Endothelial cell of umbilical vein (primary cell): ENCODE measurements at places on chromosomes 1 and 21. TPM values are rescaled to one million over a fixed set of nuclear protein-coding genes. Genes with fewer than 3 reads are reported as not detected.
A peak's percentile ranks its signal among the peaks of the same experiment; 100 is the strongest.

CELF3 gene
- total RNA-seq: not detected in 2 replicates

MEX3A gene
- 23.6 and 26.6 TPM in 2 replicates for total RNA-seq

MAP3K7CL gene
- 8.1 and 10.9 TPM in 2 replicates for total RNA-seq

PTGFR gene
- total RNA-seq: 0.14 and 0.24 TPM in 2 replicates

CELA3B gene
- total RNA-seq: 0.48 TPM in 1 of 2 replicates, not detected in the other

- peaks cover 10% of the 10 kb centered on the region for H3K4me1 ChIP-seq
- no peaks in the 10 kb centered on the region for H3K27me3 ChIP-seq
- H3K27ac ChIP-seq: no peak overlapping the region
- no peaks in the 10 kb centered on the region for H3K36me3 ChIP-seq
These were observed 39.1 kb upstream of the PRSS38 start for GRCh38 chr1:227776331-227776771.

DNA sequence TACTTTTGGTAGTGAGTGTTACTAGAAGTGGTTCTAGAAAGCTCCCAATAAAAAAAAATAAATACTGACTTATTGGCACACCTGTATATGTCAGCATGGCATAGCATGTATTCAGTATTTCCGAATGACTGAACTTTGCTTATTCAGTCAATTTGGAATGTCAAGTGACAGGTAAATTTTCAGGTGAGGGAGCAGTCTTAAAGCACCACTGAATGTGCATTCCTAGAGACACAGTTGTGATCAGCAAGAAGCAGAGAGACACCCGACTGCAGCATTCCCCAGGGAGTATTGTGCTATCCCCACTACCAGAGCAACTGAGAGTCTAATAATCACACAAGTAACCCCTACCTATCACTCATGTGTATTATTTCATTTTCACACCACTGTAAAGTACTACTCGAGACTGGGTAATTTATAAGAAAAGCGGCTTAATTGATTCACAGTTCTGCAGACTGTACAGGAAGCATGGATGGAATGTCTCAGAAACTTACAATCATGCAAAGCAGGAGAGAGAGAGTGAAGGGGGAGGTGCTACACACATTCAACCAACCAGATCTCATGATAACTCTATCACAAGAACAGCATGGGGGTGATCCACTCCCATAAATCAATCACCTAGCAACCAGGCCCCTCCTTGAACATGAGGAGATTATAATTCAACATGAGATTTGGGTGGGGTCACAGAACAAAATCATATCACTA lies 201.5 kb downstream of the TBX15 start:
- H3K27ac ChIP-seq: no peak overlapping the region
- no peak for DNase-seq
- H3K4me3 ChIP-seq: no peak overlapping the region
- H3K27me3 ChIP-seq: no peaks in the 10 kb centered on the region
- H3K4me1 ChIP-seq: no peaks in the 10 kb centered on the region

DNA sequence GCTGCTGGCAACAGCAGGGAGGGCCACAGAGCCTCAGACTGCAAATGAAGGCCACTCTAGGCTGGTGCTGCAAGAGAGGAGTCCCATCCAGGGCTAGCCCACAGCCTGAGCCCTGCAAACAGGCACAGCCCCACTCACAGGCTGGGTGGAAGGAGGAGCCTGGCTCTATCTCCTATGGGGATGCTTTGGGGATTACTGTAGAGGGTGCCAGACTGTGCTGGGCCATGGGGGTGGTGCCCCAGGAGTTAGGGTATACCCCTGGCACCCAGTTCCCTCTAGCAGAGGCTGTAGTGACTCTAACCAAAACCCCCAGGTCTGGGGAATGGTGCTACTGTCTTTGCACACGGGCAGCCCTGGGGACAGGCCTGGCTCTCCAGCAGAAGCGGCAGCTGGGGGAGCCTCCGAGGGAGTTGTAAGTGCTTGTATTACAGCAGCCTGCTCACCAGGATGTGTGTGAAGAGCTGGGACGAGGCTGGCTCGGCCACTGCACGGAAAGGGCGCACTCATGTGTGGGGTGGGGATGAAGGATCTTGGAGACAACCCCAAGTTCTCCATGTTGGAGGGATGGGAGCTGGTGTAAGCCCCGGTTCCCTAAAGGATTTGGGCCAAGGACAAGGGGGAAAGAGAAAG lies 23.4 kb upstream of the EVA1B start:
- DNase-seq: no peak
- peaks cover 50% of the 10 kb centered on the region for H3K4me1 ChIP-seq
- no peaks in the 10 kb centered on the region for H3K27me3 ChIP-seq
- H3K27ac ChIP-seq: no peak overlapping the region
- no peak overlapping the region for H3K4me3 ChIP-seq

GRCh38 chr1:116167625-116168276 lies 56.6 kb downstream of the MAB21L3 start:
- H3K27me3 ChIP-seq: peaks cover 13% of the 10 kb centered on the region
- H3K4me3 ChIP-seq: peak overlapping the region; percentile 49
- H3K4me1 ChIP-seq: no peaks in the 10 kb centered on the region
- H3K27ac ChIP-seq: no peak overlapping the region

DNA sequence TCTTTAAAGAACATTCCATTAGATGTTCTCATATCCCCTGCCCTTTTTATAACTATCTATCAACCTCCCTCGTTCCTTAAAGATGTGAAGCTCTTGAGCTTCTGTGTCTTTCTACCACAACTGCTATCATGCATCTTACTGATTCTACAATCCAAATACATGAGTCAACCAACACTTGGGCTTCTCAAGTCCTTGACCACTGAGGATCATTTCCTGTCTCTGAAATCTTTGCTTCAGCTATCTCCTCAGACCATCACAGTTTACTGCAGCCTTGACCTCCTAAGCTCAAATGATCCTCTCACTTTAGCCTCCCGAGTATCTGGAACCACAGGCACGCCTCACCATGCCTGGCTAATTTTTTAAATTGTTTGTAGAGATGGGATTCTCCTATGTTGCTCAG lies 75.2 kb downstream of the FMO4 start:
- no peak for DNase-seq
- H3K27ac ChIP-seq: no peak overlapping the region
- H3K4me3 ChIP-seq: no peak overlapping the region
- H3K4me1 ChIP-seq: no peaks in the 10 kb centered on the region
- no peaks in the 10 kb centered on the region for H3K36me3 ChIP-seq

DNA sequence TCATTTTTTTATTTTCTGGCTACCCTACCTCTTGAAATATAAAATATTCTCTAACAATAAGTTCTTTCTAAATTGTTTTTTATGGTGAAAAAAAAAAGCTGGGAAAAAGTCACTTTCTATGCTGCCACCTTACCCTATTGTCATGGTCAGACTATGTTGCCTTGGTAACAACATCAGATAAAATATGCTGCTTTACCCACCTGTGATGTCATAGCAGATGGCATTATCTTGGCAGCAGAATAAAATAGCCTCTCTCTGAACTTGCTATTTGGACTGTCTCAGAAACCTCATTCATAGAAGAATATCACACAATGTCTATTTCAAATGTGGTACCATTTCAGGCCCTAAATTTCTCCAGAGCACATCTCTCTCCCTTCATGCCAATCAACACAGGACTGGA lies 69.6 kb upstream of the SGIP1 start:
- peak overlapping the region; percentile 49 for H3K27ac ChIP-seq
- H3K36me3 ChIP-seq: no peaks in the 10 kb centered on the region
- DNase-seq: no peak
- H3K4me3 ChIP-seq: no peak overlapping the region

- no peak overlapping the region for H3K27ac ChIP-seq
- no peak overlapping the region for H3K4me3 ChIP-seq
- no peaks in the 10 kb centered on the region for H3K36me3 ChIP-seq
- DNase-seq: no peak
- no peaks in the 10 kb centered on the region for H3K27me3 ChIP-seq
These were observed 343.9 kb upstream of the AJAP1 start for GRCh38 chr1:4310396-4310923.

- peaks cover 3% of the 10 kb centered on the region for H3K4me1 ChIP-seq
- peaks cover 25% of the 10 kb centered on the region for H3K27me3 ChIP-seq
- DNase-seq: no peak
- no peak overlapping the region for H3K4me3 ChIP-seq
- H3K36me3 ChIP-seq: no peaks in the 10 kb centered on the region
- no peak overlapping the region for H3K27ac ChIP-seq
These were observed 1.1 kb downstream of the HOOK1 start for GRCh38 chr1:59815892-59816291.

GRCh38 chr1:78715181-78715661 lies 65.6 kb downstream of the IFI44 start:
- DNase-seq: no peak
- H3K27me3 ChIP-seq: no peaks in the 10 kb centered on the region

- peaks cover 12% of the 10 kb centered on the region for H3K36me3 ChIP-seq
- no peak overlapping the region for H3K4me3 ChIP-seq
- H3K27me3 ChIP-seq: no peaks in the 10 kb centered on the region
- peaks cover 10% of the 10 kb centered on the region for H3K4me1 ChIP-seq
These were observed 136.6 kb downstream of the PLXNA2 start for GRCh38 chr1:208107425-208108212.

DNA sequence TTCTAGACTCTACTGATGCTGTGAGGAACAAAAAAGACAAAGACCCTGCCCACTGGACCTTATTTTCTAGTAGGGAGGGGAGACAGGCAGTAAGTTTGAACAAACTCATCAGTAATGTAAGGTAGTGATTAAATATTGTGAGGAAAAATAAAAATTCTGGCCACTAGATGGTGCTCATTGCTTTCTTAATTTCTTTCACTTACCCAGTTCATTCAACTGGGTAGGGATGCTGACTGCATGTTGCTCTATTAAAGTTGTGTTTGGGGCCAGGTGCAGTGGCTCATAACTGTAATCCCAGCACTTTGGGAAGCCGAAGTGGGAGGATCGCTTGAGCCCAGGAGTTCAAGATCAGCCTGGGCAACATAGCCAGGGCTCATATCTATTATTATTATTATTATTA lies 6.3 kb upstream of the KYAT3 start:
- no peaks in the 10 kb centered on the region for H3K36me3 ChIP-seq
- H3K4me3 ChIP-seq: no peak overlapping the region
- peaks cover 6% of the 10 kb centered on the region for H3K4me1 ChIP-seq
- no peak overlapping the region for H3K27ac ChIP-seq
- H3K27me3 ChIP-seq: no peaks in the 10 kb centered on the region

DNA sequence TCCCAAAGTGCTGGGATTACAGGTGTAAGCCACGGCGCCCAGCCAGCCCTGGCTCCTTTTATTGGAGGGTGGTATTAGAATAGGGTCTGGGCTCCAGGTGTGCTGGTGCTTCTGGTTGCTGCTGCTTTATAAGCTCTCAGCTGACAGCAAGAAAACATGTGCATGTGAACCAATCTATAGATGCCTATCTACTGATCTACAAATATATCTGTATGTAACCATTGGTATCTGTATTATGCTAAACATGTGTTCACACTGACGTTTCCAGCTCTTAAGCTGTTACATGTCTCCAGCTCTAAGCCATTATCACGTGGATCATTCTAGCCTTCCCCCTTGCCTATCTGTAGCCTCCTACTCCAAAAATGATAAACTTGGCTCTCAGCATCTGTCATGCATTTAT lies 82.4 kb downstream of the ST6GALNAC3 start:
- no peaks in the 10 kb centered on the region for H3K36me3 ChIP-seq
- H3K27me3 ChIP-seq: no peaks in the 10 kb centered on the region
- DNase-seq: no peak

GRCh38 chr1:232620356-232620969 lies 9.5 kb downstream of the SIPA1L2 start:
- no peak overlapping the region for H3K4me3 ChIP-seq
- H3K4me1 ChIP-seq: peaks cover 5% of the 10 kb centered on the region
- no peak overlapping the region for H3K27ac ChIP-seq
- no peaks in the 10 kb centered on the region for H3K27me3 ChIP-seq

DNA sequence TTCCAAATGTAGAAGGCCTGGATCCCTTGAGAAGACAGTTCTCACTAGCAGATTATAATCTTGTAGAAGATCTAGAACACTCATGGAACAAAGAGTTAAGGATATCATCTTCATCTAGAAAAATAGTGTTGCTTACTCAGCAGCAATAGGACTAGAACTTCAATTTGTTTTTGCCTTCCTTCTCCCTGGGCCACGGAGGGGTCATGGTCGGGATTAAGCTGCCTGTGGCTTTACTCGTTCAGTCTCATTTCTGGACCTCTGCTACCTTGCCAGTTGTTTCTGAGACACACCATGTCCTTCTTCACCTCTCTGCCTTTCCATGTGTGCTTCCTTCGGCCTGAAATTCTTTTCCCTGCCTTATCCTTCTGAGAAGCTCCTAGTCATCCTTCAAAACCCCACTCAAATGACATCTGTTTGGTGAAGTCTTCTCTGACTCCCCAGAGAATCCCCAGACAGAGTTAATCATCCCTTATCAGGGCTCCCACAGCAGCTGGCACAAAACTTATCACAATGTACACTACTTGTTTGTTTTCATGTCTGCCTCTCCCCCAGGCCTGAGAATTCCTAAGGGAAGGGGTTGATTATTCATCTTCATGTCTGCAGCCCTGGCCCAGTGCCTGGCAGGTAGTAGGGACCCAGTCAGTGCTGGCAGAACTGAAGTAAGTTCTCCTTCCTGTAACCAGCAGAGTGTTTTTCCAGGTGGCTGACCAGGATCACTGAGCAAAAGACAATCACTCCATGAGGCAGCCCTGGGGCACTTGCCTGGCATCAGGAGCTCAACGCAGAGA lies 15.5 kb upstream of the SNX27 start:
- H3K27ac ChIP-seq: no peak overlapping the region
- H3K36me3 ChIP-seq: no peaks in the 10 kb centered on the region
- no peaks in the 10 kb centered on the region for H3K4me1 ChIP-seq
- peak; percentile 57 for DNase-seq
- no peak overlapping the region for H3K4me3 ChIP-seq

DNA sequence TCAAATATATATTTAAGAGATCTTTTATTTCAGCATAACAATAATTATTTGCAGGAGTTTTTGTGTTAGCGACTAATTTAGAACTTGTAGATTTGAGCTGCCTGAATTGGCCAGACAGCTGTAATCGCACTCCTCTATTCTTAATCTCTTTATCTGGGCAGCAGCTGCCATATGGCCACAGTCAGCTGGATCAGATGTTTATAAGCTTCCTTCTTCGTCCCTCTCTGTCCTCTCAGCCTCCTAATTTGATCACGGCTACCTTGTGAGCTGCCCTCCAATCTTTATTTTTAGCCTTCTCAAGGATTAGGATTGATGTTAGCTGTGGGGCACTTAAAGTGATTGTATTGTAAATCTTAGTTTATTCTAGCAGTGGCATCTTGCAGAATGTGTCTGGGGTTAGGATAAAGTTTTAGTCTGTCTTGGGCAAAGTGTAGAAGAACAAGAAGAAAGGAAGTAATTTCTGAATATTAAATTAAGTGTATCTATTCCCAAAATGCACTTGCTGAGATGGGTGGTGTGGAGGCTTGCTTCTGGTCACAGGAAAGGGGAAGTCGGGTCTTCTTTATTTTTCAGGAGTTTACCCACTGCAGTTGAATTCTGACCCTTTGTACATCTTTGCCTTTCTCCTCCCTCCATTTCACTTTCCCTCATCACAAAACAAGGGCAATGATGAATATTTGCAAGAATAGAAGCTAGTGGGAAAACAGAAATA lies 1.1 kb downstream of the ZBTB18 start:
- peaks cover 25% of the 10 kb centered on the region for H3K4me1 ChIP-seq
- no peaks in the 10 kb centered on the region for H3K27me3 ChIP-seq
- no peak overlapping the region for H3K27ac ChIP-seq

- H3K27me3 ChIP-seq: no peaks in the 10 kb centered on the region
- H3K27ac ChIP-seq: no peak overlapping the region
- no peak for DNase-seq
- no peaks in the 10 kb centered on the region for H3K4me1 ChIP-seq
These were observed 318.3 kb downstream of the RRAGC start for GRCh38 chr1:38541223-38541622.

- H3K27ac ChIP-seq: no peak overlapping the region
- DNase-seq: no peak
- peaks cover 10% of the 10 kb centered on the region for H3K4me1 ChIP-seq
- H3K4me3 ChIP-seq: no peak overlapping the region
These were observed 5.5 kb downstream of the MFSD2A start for GRCh38 chr1:39960431-39960958.
